ENCODE measurements at places on chromosomes 1 and 21. TPM values are rescaled to one million over a fixed set of nuclear protein-coding genes. Genes with fewer than 3 reads are reported as not detected.

THEM5 gene
- total RNA-seq: not detected

GRCh38 chr1:14318830-14319229 is 279.7 kb upstream of the KAZN start:
- H3K27ac ChIP-seq: no peak overlapping the region
- no peaks in the 10 kb centered on the region for H3K36me3 ChIP-seq
- H3K27me3 ChIP-seq: no peaks in the 10 kb centered on the region
- no peak overlapping the region for H3K4me3 ChIP-seq
- DNase-seq: no peak

- no peaks in the 10 kb centered on the region for H3K36me3 ChIP-seq
- H3K4me1 ChIP-seq: no peaks in the 10 kb centered on the region
- H3K4me3 ChIP-seq: no peak overlapping the region
- H3K27me3 ChIP-seq: no peaks in the 10 kb centered on the region
Observed at GRCh38 chr1:69765951-69766350, 198.2 kb downstream of the LRRC7 start.

MRPS21 gene
- total RNA-seq: 24.8 TPM

GRCh38 chr1:87650306-87650705 is 321.6 kb downstream of the LMO4 start:
- no peaks in the 10 kb centered on the region for H3K27me3 ChIP-seq
- H3K36me3 ChIP-seq: no peaks in the 10 kb centered on the region
- DNase-seq: no peak

DNA sequence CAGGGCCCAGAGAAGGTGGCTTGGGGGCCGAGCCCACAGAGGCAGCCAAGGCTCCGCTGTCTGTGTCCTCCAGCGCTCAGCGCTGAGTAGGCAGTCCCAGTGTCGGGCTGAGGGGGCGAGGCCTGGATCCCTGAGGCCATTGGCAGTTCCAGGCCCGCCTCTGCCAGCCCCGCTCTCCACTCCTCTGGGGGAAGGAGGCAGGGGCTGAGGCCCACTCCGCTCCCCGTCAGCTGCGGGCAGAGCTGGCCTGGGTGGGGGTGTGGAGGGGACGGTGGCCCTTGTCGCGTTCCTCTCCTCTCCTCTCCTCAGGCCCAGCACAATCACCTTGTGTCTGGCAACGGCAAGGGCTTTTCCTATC is 132.8 kb downstream of the CASZ1 start:
- no peaks in the 10 kb centered on the region for H3K27me3 ChIP-seq
- peak overlapping the region; percentile 17 for H3K27ac ChIP-seq

- no peaks in the 10 kb centered on the region for H3K36me3 ChIP-seq
- no peak overlapping the region for H3K27ac ChIP-seq
- no peak overlapping the region for H3K4me3 ChIP-seq
- H3K27me3 ChIP-seq: no peaks in the 10 kb centered on the region
Observed at GRCh38 chr1:64343823-64344190, 126.1 kb upstream of the CACHD1 start.

DNA sequence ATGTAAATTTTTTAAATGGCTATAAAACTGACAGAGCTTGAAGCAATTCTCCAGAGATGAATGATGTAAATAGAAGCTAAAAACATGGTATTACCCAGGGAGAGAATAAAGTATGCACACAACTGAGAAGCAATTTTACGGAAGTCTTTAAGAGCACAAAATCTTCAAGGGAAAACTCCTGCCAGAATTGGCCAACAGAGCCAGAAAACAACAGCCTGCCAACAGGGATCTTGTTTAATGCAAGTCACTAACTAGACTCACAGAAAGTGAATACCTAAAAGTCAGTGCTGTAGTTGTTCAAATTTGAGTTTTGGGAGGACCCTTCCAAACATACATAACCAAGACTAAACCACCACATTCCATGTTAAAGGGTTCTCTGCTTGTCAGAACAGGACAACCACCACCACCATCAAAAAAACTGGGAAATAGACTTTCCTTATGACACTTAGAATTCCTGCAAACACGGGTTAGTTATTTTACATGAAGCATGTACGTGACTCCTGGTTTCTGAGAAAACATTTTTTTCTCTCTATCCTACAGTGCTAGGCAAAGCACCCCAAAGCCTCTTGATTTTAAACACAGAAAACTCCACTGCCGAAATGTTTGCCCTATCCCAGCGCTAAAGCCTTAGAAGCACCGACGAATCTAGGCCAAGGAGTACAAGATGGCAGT is 1.6 kb downstream of the EPS15 start:
- DNase-seq: no peak
- peaks cover 14% of the 10 kb centered on the region for H3K4me1 ChIP-seq
- peak overlapping the region; percentile 79 for H3K4me3 ChIP-seq
- no peaks in the 10 kb centered on the region for H3K27me3 ChIP-seq
- peak overlapping the region; percentile 86 for H3K27ac ChIP-seq

DNA sequence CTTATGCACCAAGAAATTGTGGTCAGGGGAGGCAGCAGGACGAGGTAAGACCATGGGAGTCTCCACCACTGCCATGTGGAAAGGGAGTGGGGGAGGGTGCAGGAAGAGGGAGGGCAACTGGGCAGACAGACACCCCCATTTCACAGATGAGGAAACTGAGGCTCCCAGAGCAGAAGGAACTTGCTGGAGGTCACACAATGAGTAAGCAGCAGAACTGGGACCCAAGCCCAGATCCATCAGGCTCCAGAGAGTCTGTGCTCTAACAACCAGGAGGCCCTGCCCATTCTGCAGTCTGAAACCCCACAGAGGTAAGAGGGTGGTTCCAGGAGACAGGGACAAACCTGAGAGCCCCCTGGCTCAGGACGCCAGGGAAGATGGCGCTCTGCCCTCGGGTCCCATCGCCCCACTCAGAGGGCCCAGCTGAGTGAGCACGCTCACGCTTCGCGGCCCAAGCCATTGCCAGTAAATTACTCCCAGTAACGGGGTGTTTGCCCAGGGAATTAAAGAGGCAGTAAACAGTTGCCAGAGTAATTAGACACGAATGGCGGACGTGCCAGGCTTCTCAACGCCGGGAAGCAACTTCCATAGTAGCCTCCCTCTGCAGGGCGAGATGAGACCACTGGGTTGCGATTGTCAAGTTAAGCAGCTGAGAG is 59.2 kb downstream of the MATN1 start:
- peak; percentile 65 for DNase-seq
- no peaks in the 10 kb centered on the region for H3K4me1 ChIP-seq
- H3K27ac ChIP-seq: peak overlapping the region; percentile 61
- no peaks in the 10 kb centered on the region for H3K27me3 ChIP-seq
- H3K36me3 ChIP-seq: no peaks in the 10 kb centered on the region

GRCh38 chr1:109687641-109688499 is at the start of gene GSTM1:
GSTM1 (plus strand) TSS chr1:109687817; CDS start chr1:109687874, 57 bp downstream.
- no peaks in the 10 kb centered on the region for H3K36me3 ChIP-seq
- no peak within 1 kb of the TSS for H3K4me3 ChIP-seq
- no peaks in the 10 kb centered on the region for H3K4me1 ChIP-seq
- H3K27ac ChIP-seq: peak within 1 kb of the TSS; percentile 77
- peak; percentile 89 for DNase-seq
- H3K27me3 ChIP-seq: no peaks in the 10 kb centered on the region

GRCh38 chr1:57848406-57848805 is 424.5 kb upstream of the DAB1 start:
- no peaks in the 10 kb centered on the region for H3K27me3 ChIP-seq
- H3K36me3 ChIP-seq: no peaks in the 10 kb centered on the region

SMCP gene
- not detected for total RNA-seq

OR2M3 gene
- total RNA-seq: not detected

DNA sequence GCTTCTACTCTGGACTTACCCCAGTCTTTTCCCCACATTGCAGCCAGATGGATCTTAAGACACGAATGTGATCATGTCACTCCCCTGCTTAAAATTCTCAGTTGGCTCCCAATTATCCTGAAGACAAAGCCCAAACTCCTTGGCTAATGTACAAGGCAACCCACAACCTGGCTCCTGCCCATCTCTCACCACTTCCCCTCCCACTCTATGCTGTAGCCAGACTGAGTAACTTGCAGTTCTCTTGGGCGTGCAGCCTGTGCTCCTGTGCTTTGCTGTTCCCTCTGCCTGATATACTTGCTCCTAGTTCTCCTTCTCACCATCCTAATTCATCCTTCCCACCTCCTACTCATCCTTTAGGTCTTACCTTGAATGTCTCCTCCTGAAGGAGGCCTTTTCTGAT is 56.2 kb downstream of the LGR6 start:
- no peak overlapping the region for H3K4me3 ChIP-seq
- no peaks in the 10 kb centered on the region for H3K4me1 ChIP-seq
- H3K27ac ChIP-seq: no peak overlapping the region
- H3K36me3 ChIP-seq: no peaks in the 10 kb centered on the region
- no peak for DNase-seq

- DNase-seq: no peak
- H3K4me1 ChIP-seq: no peaks in the 10 kb centered on the region
- no peaks in the 10 kb centered on the region for H3K36me3 ChIP-seq
- H3K27ac ChIP-seq: no peak overlapping the region
- H3K27me3 ChIP-seq: no peaks in the 10 kb centered on the region
- H3K4me3 ChIP-seq: no peak overlapping the region
Observed at GRCh38 chr1:114333690-114334089, 177.3 kb downstream of the TRIM33 start.

CD5L gene
- 10.6 TPM for total RNA-seq

GRCh38 chr1:42368096-42368795 is 12.3 kb upstream of the RIMKLA start:
- no peak overlapping the region for H3K4me3 ChIP-seq
- H3K4me1 ChIP-seq: peaks cover 9% of the 10 kb centered on the region
- H3K27me3 ChIP-seq: no peaks in the 10 kb centered on the region
- H3K27ac ChIP-seq: no peak overlapping the region

- no peaks in the 10 kb centered on the region for H3K27me3 ChIP-seq
- no peak overlapping the region for H3K4me3 ChIP-seq
- no peaks in the 10 kb centered on the region for H3K4me1 ChIP-seq
- H3K27ac ChIP-seq: no peak overlapping the region
- no peak for DNase-seq
Observed at GRCh38 chr1:91684481-91685196, 184.0 kb downstream of the CDC7 start.

DNA sequence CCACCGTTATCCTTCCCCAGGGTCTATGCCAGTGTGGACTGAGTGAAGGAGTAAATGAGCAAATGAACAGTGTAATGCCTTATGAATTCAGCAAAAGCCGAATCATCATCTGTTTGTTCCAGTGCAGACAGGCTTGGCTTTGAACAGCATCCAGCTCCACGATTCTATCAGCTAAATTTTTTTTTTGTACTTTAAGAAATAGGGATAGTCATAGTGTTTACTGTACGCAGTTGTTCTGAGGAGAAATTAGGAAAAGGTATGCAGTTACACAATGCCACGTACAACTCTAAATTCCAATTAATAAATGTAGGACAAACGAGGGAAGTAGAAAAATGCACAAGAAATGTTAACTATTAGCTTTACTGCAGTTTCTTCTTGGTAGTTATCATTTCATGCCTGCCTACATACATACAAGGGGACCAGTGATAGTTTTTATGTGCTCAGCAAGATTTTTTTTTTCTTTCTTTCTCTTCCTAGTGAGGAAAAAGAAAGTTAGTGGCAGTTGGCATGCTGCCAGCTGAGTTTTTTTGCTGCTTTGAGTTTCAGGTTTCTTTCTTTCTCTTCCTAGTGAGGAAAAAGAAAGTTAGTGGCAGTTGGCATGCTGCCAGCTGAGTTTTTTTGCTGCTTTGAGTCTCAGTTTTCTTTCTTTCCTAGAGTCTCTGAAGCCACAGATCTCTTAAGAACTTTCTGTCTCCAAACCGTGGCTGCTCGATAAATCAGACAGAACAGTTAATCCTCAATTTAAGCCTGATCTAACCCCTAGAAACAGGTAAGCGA is at the start of gene IFI44L:
Gene IFI44L (plus strand): TSS at position 646 of the 777 bp plus-strand sequence. CDS start 7,468 bp downstream, outside the sequence.
- no peaks in the 10 kb centered on the region for H3K27me3 ChIP-seq
- no peaks in the 10 kb centered on the region for H3K36me3 ChIP-seq
- H3K4me1 ChIP-seq: no peaks in the 10 kb centered on the region
- no peak for DNase-seq
- peak within 1 kb of the TSS; percentile 5 for H3K4me3 ChIP-seq

OXCT2 gene
- total RNA-seq: 2.4 TPM

DNA sequence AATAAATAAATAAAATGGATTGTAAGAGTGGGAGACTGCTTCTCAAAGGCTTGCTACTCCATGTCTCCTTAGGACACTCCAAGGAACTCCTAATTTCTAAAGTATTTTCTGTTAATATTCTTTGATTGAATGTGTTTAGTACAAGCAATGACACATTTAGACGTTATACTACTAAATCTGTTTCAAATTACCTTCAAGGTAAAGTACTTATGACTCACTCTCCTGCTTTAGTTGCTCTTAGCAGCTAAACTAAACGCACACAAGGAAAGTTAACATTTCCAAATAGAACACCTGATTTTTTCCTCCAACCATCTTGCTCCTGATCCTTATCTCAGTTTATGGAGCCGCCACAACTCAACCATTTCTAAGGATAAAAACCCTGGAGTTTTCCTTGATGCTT is 969.8 kb upstream of the ADGRL4 start:
- H3K36me3 ChIP-seq: no peaks in the 10 kb centered on the region
- no peak for DNase-seq
- no peaks in the 10 kb centered on the region for H3K4me1 ChIP-seq
- H3K27me3 ChIP-seq: no peaks in the 10 kb centered on the region
- no peak overlapping the region for H3K27ac ChIP-seq
- H3K4me3 ChIP-seq: no peak overlapping the region

- no peaks in the 10 kb centered on the region for H3K4me1 ChIP-seq
- no peak for DNase-seq
- H3K27me3 ChIP-seq: no peaks in the 10 kb centered on the region
- no peaks in the 10 kb centered on the region for H3K36me3 ChIP-seq
- H3K27ac ChIP-seq: no peak overlapping the region
- no peak overlapping the region for H3K4me3 ChIP-seq
Observed at GRCh38 chr1:209037064-209037463, 546.5 kb upstream of the CAMK1G start.

DNA sequence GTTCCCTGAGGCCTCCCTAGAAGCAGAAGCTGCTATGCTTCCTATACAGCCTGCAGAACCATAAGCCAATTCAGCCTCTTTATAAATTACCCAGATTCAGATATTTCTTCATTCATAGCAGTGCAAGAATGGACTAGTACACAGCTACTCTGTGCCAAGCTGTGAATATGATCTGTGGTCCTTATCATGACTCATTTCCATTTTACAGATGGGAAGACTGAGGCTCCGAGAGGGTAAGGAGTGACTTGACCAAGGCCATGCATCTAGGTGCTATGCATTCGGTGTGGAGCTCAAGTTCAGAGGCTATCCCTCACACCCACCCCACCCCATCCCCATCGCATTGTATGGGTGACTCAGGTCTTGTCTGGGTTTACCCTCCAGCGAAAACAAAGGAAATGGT is 52.3 kb upstream of the DISP3 start:
- H3K36me3 ChIP-seq: no peaks in the 10 kb centered on the region
- no peak for DNase-seq
- H3K27me3 ChIP-seq: no peaks in the 10 kb centered on the region
- H3K27ac ChIP-seq: no peak overlapping the region

DNA sequence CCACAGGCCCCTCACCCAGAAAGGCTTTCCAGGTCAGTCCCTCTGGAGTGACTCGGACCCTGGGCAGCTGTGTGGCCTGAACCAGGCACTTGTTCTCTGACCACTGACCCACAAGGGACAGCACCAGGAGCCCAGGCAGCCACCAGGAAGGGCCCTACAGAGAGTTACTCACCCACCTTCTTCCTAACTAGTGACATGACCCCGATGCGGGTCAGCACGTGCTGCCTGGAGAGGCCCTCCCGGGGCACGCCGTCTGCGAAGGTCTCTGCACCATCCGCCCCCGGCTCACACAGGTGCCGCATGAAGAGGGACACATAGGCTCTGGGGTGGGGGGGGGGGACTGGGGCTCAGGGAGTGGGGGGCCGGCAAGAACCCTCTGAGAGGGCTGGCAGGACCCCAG is 55.8 kb downstream of the CHD5 start:
- H3K4me3 ChIP-seq: no peak overlapping the region
- H3K4me1 ChIP-seq: no peaks in the 10 kb centered on the region
- peak; percentile 47 for DNase-seq
- H3K27me3 ChIP-seq: no peaks in the 10 kb centered on the region
- no peaks in the 10 kb centered on the region for H3K36me3 ChIP-seq

Data from right lobe of liver (tissue), 6 donors.